Upper lobe of right lung (tissue), 1 donor: ENCODE measurements at places on chromosomes 2 and 18. TPM values are rescaled to one million over a fixed set of nuclear protein-coding genes. Genes with fewer than 3 reads are reported as not detected.

DNA sequence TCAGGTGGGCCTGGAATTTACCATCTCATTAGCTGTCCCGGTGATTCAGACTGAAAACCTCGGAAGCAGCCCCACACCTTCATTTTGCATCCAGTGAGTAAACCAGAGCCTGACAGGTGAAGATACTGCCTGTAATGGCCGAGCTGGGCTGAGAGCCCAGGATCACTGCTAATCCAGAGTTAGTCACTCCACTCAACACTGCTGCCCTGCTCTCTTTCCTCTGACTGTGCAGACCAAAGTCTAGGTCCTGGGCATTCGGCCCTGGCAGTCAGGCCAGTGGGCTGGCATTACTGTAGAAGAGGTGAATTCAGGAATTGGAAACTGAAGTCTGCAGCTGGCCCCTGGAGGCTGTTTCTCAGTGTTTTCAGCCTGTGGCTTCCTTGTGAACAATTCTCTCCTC is 44.3 kb downstream of the TMEM17 start:
- no peak overlapping the region for H3K4me3 ChIP-seq
- no peak overlapping the region for H3K27ac ChIP-seq
- no peaks in the 10 kb centered on the region for H3K36me3 ChIP-seq
- peaks cover 19% of the 10 kb centered on the region for H3K4me1 ChIP-seq
- H3K27me3 ChIP-seq, result no peaks in the 10 kb centered on the region

GRCh38 chr2:10520154-10520553 is 72.0 kb upstream of the ODC1 start:
- H3K4me3 ChIP-seq, result no peak overlapping the region
- no peaks in the 10 kb centered on the region for H3K27me3 ChIP-seq
- no peaks in the 10 kb centered on the region for H3K36me3 ChIP-seq
- peak; percentile 48 for DNase-seq

DNA sequence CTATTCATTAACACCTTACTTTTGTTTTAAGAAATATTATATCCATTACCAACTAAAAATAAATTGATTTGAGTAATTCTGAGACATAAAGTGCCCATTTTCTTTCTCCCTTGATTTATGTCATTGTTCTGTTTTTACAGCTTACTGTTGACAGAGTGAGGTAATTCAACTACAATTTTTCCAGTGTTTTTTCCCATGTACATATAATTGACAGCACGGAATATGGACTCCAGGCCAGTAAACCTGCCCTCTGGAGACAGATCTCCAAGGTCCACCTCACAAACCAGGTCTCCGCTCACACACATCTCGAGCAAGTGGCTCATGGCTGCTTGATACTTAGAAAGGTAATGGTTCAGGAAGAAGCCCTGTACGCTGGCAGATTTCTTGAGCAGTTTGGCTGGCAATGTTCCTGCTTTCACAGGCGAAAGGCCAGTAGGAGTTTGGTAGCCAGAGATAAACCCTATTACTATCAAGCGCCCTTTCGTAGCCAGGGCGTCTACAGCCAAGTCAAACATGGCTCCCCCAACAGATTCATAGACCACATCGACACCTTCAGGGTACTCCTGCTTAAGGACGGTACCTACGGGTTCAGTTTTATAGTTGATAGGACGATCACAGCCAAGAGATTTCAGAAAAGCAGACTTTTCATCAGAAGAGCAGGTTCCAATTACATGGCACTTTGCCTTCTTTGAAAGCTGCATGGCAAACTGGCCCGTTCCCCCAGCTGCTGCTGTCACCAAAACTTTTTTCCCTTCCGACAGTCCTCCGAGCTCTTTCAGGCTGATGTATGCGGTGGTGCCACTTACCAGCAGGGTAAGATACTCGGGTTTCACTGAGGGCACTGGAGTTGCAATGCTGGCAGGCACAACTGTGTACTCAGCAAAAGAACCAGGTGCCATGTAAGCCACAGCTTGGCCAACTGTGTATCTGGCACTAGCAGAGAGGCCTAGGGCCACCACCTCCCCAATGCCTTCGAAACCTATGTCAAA is 7.4 kb downstream of the PTGR3 start:
- peaks cover 23% of the 10 kb centered on the region for H3K36me3 ChIP-seq
- no peak overlapping the region for H3K27ac ChIP-seq
- DNase-seq, result no peak
- H3K4me1 ChIP-seq, result peaks cover 25% of the 10 kb centered on the region
- no peak overlapping the region for H3K4me3 ChIP-seq

GRCh38 chr2:154368153-154368552 is 330.3 kb upstream of the KCNJ3 start:
- H3K27ac ChIP-seq, result no peak overlapping the region
- no peak for DNase-seq
- H3K27me3 ChIP-seq, result no peaks in the 10 kb centered on the region
- no peaks in the 10 kb centered on the region for H3K4me1 ChIP-seq
- H3K4me3 ChIP-seq, result no peak overlapping the region

GRCh38 chr2:8558096-8558495 is 123.8 kb upstream of the ID2 start:
- H3K4me1 ChIP-seq, result no peaks in the 10 kb centered on the region
- H3K36me3 ChIP-seq, result no peaks in the 10 kb centered on the region
- no peak overlapping the region for H3K27ac ChIP-seq

ALK gene
- total RNA-seq, result not detected

ALPI gene
- total RNA-seq, result not detected

DNA sequence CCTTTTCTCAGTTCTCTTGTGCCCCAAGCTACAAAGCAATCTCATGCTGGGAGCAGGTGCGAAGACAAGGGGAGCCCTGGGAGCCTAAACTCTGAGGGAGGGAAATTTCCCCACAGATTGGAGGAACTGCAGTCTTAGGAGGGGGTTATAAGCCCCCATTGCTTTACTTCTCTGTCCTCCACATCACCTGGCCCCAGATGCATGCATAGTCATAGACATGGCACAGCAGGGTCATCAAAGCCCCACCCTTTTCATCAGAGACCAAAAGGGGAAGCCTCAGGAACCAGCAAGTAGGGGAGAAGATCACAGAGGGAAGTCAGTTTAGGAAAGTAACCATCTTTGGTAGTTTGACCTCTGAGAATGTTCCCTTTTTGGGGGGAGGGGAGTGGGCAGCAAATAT is 33.7 kb downstream of the LANCL1 start:
- H3K27ac ChIP-seq, result no peak overlapping the region
- no peaks in the 10 kb centered on the region for H3K27me3 ChIP-seq
- DNase-seq, result no peak
- peaks cover 11% of the 10 kb centered on the region for H3K36me3 ChIP-seq
- H3K4me1 ChIP-seq, result no peaks in the 10 kb centered on the region
- no peak overlapping the region for H3K4me3 ChIP-seq

DNA sequence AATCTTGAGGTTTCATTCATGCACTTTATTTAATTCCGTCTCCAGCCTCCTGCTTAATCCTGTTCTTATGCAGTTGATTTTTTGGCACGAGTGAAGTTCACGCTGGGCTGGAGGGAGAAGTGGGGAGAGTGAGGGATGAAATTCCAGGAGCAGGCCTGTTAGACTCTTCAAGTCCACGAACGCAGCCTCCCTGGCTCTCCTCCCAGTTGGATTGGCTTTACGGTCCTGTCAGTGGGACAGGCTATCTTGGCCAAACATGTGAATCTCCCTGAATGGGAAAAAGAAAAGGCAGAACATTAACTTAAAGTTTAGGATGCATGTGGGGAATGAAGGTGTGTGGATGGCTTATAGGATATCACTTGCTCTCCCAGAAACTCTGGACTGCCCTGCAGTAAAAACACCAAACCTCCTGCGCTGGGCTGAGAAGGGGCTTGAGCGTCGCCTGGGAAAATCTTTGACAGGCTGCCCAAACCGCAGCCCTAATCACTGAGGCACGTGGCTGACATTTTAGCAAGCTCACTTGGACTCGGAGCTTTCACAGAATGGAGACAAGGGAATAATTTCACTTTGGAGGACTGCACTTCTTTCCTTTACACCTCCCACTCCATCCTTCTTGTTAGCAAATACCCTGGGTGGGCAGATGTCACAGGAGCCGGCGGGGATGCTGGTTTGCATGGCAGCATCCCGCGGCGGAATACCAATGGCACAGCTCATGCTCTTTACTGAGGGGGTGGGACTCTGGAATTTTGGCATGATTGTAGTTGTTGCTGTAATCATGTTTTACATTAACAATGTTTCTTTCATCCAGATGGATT is 93.9 kb downstream of the ACKR3 start:
- no peak overlapping the region for H3K4me3 ChIP-seq
- no peak overlapping the region for H3K27ac ChIP-seq
- H3K27me3 ChIP-seq, result no peaks in the 10 kb centered on the region
- DNase-seq, result no peak
- no peaks in the 10 kb centered on the region for H3K36me3 ChIP-seq

- H3K27me3 ChIP-seq, result no peaks in the 10 kb centered on the region
- H3K27ac ChIP-seq, result no peak overlapping the region
- H3K4me3 ChIP-seq, result no peak overlapping the region
Observed at GRCh38 chr2:229927817-229928321, 5.6 kb downstream of the FBXO36 start.

DNA sequence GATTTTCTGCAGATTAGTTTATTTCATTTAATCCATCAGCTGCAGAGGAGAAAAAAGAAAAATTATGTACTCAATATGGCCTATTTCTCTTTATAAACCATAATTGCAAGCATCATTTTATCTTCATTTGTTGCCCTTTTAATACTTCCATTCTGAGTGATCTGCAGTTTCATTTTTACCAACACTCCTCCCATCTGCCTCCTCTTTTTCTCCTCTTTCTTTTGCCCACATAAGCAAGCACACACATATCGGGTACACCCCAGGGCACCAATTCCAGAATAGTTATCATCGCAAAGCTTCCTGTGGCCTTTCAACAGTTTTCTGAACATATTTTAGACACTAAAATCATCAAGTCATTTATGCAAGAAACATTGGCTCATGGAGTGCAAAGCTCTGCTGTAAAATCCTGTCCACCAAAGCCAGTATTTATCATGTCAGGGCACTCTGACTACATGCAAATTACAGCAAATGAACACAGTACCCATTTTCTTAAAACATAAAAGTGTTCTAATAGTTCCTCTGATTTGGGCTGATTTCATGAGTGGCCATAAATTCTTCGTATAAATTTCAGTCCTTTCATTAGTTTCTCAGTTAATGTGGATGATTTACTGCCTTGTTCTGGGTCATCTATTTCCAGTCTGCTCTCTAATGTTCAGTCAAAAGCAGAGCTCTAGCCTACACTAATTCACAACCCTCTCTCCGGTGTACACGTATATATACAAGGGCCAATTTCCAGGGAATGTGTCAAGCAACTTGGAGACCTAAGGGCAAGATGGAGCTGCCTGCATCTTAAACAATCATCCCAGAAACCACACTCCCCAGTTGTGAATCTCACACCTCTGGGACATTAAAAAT is 281.3 kb downstream of the STK39 start:
- no peaks in the 10 kb centered on the region for H3K36me3 ChIP-seq
- no peak overlapping the region for H3K27ac ChIP-seq
- no peaks in the 10 kb centered on the region for H3K4me1 ChIP-seq
- no peaks in the 10 kb centered on the region for H3K27me3 ChIP-seq
- H3K4me3 ChIP-seq, result no peak overlapping the region

- peaks cover 27% of the 10 kb centered on the region for H3K4me1 ChIP-seq
- no peak overlapping the region for H3K4me3 ChIP-seq
- H3K27me3 ChIP-seq, result no peaks in the 10 kb centered on the region
- DNase-seq, result no peak
- H3K27ac ChIP-seq, result no peak overlapping the region
- H3K36me3 ChIP-seq, result no peaks in the 10 kb centered on the region
Observed at GRCh38 chr2:38592951-38593350, 9.8 kb downstream of the HNRNPLL start.

DNA sequence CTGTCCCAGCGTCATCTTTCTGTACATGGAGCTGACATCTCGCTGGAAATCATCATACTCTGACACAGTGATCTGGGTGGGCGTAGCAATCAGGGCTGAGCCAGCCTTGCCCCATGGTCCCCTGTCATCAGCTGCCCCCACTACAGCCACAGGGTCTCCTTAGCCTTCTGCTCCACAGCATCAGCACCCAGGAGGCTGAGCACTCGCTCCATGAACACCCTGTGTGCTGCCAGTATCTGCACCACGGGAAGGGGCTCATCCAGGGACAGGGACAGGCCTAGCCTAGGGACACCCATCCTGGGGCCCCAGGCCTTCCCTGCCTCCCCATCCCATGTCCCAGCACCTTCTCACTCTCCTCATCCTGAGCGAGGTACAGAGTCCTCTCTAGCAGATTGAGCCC is 11.4 kb downstream of the ALPG start:
- DNase-seq, result peak; percentile 21
- H3K36me3 ChIP-seq, result no peaks in the 10 kb centered on the region
- peaks cover 77% of the 10 kb centered on the region for H3K27me3 ChIP-seq
- H3K4me1 ChIP-seq, result no peaks in the 10 kb centered on the region

DNA sequence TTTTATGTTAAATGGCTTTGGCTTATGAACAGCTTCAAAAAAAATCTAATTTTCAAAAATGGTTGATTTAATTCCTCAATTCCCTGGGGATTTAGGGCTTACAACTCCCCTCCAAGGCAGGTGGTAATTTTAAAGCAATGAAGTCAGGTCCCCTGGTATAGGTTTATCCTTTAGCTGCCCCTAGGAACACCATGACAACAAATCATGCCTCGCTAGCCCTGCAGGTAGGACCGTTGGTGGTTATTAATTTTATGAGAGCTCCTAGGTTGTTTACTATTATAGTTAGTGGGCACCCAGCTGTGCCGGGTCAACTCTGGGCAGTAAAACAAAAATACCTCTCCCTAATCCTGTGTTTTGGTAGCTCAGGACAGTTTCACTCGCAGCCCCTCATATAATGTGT is 26.2 kb upstream of the MBOAT2 start:
- H3K4me1 ChIP-seq, result no peaks in the 10 kb centered on the region
- no peaks in the 10 kb centered on the region for H3K27me3 ChIP-seq
- H3K27ac ChIP-seq, result no peak overlapping the region
- no peaks in the 10 kb centered on the region for H3K36me3 ChIP-seq
- H3K4me3 ChIP-seq, result no peak overlapping the region

ANKRD62 gene
- 0.12 TPM for total RNA-seq

DNA sequence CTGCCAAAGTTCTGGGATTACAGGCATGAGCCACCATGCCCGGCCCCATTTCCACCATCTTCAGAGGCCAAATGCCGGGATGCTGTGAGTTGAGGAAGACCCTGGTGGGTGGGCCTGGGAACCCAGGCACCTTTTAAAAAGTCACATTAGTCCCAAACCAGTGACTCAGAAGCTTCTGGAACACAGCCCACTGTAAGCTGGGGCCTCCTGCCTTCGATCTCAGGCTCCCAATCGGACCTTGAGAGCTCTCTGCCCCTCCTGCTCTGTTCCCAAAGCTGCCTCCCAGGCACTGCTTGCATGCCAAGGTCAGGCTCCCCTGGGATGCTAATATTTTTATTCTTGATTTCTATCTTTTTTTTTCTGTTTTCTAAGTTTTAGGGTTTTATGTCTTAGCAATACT is 4.2 kb downstream of the ADCY3 start:
- DNase-seq, result no peak
- peaks cover 6% of the 10 kb centered on the region for H3K4me1 ChIP-seq
- no peaks in the 10 kb centered on the region for H3K36me3 ChIP-seq

CAVIN2 gene
- total RNA-seq, result 185 TPM

ZEB2 gene
- 178 TPM for total RNA-seq

SERPINB2 gene
- 0.38 TPM for total RNA-seq

- no peak overlapping the region for H3K27ac ChIP-seq
- no peaks in the 10 kb centered on the region for H3K27me3 ChIP-seq
- no peaks in the 10 kb centered on the region for H3K4me1 ChIP-seq
- no peak for DNase-seq
- no peak overlapping the region for H3K4me3 ChIP-seq
- no peaks in the 10 kb centered on the region for H3K36me3 ChIP-seq
Observed at GRCh38 chr2:204197336-204198005, 260.9 kb downstream of the ICOS start.

GRCh38 chr2:223519471-223519870 is 82.7 kb downstream of the SCG2 start:
- no peak for DNase-seq
- H3K27ac ChIP-seq, result no peak overlapping the region
- H3K27me3 ChIP-seq, result no peaks in the 10 kb centered on the region

VAMP8 gene
- 235 TPM for total RNA-seq

OTOS gene
- total RNA-seq, result not detected

AMER3 gene
- total RNA-seq, result not detected
